Activated CD4-positive, alpha-beta T cell treated with anti-CD3 and anti-CD28 coated beads, Interleukin-2, amount 10 ng/mL, durations not matched to agents 24 days and 14 days (primary cell): ENCODE measurements at places on chromosomes 1 and 21. TPM values are rescaled to one million over a fixed set of nuclear protein-coding genes. Genes with fewer than 3 reads are reported as not detected.
A peak's percentile ranks its signal among the peaks of the same experiment; 100 is the strongest.

Gene SDE2
- total RNA-seq: 26.9 and 27.1 TPM in 2 replicates

Gene CLCNKB
- not detected in 2 replicates for total RNA-seq

GRCh38 chr1:19344372-19344810 is 32.3 kb downstream of the SLC66A1 start:
- no peak overlapping the region for H3K27ac ChIP-seq
- peak; percentile 85 for DNase-seq
- no peaks in the 10 kb centered on the region for H3K27me3 ChIP-seq
- peaks cover 27% of the 10 kb centered on the region for H3K36me3 ChIP-seq
- H3K4me3 ChIP-seq: no peak overlapping the region

DNA sequence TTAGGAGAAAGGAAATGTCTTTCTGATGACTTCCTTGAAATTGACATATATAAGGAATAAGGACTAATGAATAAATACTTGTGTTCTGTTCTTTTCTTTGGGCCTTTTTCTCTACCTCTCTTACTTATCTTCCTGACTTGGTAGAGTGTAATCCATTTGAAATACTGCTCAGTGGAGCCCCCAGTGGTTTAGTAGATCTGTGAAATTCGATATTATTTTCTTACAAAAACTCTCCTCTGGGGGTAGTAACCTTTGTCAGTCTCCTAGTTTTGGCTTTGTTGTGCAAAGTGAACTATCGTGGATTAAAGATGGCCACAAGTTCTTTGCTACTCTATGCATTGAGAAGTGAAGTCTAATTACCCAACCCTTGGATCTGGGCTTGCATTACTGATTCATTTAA is 48.8 kb downstream of the DUSP10 start:
- no peaks in the 10 kb centered on the region for H3K27me3 ChIP-seq
- H3K27ac ChIP-seq: no peak overlapping the region
- peaks cover 14% of the 10 kb centered on the region for H3K36me3 ChIP-seq
- H3K4me1 ChIP-seq: peaks cover 15% of the 10 kb centered on the region

- H3K27ac ChIP-seq: no peak overlapping the region
- H3K36me3 ChIP-seq: no peaks in the 10 kb centered on the region
- no peak overlapping the region for H3K4me3 ChIP-seq
- H3K27me3 ChIP-seq: no peaks in the 10 kb centered on the region
- DNase-seq: peak; percentile 84
- H3K4me1 ChIP-seq: no peaks in the 10 kb centered on the region
Measured at GRCh38 chr1:246971090-246971721, 36.7 kb downstream of the ZNF695 start.
